Heart right ventricle (tissue), 16 donors: ENCODE measurements at places on chromosomes 3 and 15. TPM values are rescaled to one million over a fixed set of nuclear protein-coding genes. Genes with fewer than 3 reads are reported as not detected.

MED12L gene
- 1.1 TPM for total RNA-seq

GRCh38 chr3:48597408-48597800 is 2.3 kb upstream of the COL7A1 start:
- no peak for DNase-seq

DNA sequence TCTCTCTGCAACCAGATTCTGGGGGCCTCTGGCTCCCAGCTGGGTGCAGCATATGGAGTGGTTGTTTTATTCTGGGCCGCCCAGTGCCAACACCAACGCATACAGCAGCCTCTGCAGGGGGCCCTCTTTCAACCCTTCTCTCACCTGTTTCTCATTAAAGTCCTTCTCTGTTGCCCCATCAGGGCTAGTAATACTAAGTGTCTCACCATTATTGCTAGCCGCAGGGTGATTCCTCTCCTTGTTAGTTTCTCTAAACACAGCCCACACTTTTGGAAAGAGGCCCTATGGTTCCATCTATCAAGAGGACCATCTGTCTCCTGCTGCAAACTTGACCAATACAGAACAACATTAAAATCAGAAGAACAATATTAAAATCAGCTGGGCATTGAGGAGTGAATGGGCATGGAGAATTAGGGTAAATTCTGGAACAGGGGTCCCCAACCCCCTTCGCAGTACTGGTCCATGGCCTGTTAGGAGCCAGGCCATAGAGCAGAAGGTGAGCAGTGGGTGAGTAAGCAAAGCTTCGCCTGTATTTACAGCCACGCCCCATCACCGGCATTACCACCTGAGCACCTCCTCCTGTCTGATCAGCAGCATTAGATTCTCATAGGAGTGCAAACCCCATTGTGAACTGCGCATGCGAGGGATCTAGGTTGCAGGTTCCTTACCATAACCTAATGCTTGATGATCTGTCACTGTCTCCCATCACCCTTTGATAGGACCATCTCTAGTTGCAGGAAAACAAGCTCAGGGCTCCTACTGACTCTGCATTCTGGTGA is 36.5 kb downstream of the ALS2CL start:
- no peak for DNase-seq

GRCh38 chr3:101461451-101461850 is 51.6 kb downstream of the SENP7 start:
- no peak for DNase-seq

SEMA3F gene
- 6.7 TPM for total RNA-seq
